ENCODE measurements at places on chromosomes 11 and 22.
A peak's percentile ranks its signal among the peaks of the same experiment; 100 is the strongest.

GRCh38 chr22:42446151-42446550 is 13.9 kb upstream of the NFAM1 start:
- no peak for DNase-seq

- no peak for DNase-seq
Observed at GRCh38 chr11:110452720-110453119, 23.0 kb downstream of the FDX1 start.

DNA sequence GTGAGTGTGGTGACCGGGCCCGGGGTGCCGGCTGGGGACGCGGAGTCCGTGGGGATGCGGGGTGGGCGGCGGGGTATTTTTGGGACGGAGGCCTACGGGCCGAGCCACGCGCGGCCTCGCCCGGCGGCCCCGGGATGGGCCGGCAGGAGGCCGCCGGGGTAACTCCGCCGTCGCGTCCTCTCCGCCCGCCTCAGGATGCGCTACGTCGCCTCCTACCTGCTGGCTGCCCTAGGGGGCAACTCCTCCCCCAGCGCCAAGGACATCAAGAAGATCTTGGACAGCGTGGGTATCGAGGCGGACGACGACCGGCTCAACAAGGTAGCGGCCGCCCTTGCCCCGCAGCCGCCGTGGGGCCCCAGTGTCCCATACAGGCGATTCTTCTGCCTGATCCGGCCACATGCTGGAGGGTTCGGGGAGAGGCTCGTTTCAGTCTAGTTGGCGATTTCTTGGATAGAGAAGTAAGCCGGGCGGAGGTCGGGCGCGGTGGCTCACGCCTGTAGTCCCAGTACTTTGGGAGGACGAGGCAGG is 337 bp downstream of the RPLP2 start:
- DNase-seq = no peak

GRCh38 chr11:57477507-57478189 is 17.3 kb downstream of the RTN4RL2 start:
- DNase-seq = no peak

DNA sequence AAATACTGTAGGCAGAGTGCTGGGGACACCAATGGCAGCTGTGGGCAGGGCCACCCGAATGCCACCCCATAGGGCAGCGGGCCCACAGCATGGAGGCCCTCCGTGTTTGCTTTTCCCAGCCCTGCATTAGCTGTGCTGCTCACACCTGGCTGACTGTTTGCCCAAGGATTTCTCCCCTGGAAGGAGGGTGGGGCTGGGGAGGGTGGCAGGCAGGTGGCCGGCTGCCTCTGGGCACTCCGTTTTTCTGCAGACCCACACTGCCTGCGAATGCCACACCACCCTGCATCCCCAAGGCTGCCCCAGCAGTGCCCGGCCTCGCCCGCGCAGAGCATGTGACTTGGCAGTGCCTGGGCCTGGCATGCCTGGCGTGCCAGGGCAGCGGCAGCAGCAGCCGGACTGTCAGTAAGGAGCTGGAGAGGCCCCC is 19.6 kb downstream of the DAGLA start:
- DNase-seq = peak; percentile 81

DNA sequence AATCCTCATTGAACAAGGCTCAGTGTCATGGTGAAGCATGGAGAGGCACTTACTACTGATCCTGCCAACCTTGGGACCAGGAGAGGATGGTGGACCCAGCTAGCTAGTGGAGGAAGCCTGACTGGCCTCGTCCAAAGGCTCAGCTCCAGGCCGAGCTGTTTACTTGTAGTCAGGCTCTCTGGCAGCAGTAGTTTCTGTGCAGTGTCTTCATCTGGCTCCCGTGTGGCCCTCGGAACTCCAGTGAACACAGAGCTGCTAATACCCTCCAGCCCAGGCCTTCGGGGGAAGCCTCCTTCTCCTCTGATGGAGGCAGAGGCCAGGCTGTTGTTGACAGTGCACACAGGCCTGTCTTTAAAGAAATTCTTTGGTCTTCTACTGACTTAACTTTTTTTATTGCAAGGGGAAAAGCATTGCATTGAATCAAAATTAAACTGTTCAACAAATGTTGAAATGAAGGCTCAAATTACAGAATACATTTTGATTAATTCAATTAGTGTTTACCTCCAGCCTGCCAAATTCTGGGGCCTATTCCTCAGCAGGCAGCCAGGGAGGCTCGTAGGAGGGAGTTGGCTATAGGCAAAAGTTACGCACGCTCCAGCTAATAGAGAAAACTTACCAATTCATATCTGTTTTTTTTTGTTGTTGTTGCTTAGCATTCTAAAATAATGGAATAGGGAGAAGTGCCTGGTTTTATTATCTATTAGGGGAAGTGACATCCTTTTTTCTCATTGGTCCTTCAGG is 18.8 kb downstream of the PPFIBP2 start:
- no peak for DNase-seq

DNA sequence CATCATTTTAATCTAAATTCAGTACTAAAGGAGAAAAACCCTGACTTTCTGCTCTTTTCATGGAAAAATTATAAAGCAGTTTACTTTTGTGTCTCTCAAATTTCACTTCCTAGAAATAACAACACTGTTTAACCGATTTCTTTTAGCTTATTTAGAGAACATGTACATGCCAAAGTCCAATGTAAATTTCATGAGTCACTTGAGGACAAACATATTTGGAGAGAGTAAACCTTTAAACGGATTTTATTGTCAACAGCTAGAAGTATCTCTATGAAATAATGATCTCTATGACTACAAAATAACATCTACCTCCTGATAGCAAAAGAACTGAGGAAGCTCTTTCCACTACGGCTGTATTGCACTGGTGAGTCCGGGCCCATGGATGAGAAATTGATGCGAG is 46.3 kb upstream of the SLC22A25 start:
- DNase-seq = no peak

GRCh38 chr22:33324228-33324627 is 266.0 kb upstream of the SYN3 start:
- no peak for DNase-seq

- no peak for DNase-seq
Observed at GRCh38 chr22:44648085-44648820, 53.8 kb upstream of the PRR5 start.

DNA sequence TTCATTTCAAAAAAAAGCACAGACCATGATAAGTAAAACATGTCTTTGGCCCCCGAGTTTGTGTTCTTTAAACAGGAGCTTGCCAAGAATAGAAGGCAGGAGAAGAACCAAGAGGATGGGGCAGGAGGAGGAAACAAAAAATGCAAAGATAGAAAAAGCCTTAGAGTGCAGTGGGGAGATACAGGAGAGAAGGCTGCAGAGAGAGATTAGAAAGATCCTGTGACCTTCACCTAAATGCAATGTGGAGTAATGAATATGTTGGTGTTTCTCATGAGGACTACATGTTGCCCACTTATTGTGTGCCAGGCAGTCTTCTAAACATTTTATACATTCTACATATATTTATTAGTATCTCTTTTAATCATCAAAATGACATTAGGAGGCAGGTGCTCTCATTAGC is 2.3 kb upstream of the APLNR start:
- DNase-seq = no peak

- DNase-seq = no peak
Observed at GRCh38 chr11:31757260-31757835, 53.8 kb downstream of the PAX6 start.

- no peak for DNase-seq
Observed at GRCh38 chr22:37904572-37905533, 1.2 kb upstream of the MICALL1 start.

DNA sequence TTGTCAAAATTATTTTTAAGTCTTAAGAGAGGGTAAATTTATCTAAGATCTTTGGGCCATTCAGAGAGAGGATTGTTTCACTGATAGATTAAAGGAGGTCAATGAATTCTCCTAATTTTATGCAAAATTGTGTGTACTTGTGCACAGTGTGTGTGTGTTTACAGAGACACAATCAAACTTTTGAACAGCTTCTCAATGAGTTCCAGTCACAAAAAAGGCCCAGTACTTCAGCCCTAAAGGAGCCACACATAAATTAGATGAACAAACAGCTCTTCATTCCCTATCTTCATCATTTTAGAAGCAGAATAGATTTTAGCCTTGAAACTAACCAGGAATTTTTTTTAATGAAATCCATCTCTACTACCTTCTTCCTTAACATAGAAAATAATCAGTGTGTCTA is 9.7 kb downstream of the GRIA4 start:
- DNase-seq = no peak

DNA sequence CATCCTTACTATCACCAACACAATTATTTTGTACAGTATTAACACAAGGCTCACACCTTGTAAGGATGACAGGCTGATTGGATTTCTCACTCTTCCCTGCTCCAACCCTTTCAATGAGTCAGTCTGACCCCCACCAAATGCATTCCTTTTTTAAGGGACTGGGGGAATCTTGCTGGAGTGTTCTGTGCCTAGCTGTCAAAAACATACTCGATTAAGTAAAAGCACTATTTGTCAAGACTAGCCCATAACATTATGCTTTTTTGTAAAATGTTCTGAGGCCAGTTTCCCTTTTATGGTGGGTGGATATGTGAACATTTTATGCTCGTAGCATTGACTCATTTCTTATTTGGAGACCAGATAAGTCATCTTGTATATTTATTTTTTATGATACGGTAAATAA is 87.2 kb downstream of the PDHX start:
- no peak for DNase-seq

DNA sequence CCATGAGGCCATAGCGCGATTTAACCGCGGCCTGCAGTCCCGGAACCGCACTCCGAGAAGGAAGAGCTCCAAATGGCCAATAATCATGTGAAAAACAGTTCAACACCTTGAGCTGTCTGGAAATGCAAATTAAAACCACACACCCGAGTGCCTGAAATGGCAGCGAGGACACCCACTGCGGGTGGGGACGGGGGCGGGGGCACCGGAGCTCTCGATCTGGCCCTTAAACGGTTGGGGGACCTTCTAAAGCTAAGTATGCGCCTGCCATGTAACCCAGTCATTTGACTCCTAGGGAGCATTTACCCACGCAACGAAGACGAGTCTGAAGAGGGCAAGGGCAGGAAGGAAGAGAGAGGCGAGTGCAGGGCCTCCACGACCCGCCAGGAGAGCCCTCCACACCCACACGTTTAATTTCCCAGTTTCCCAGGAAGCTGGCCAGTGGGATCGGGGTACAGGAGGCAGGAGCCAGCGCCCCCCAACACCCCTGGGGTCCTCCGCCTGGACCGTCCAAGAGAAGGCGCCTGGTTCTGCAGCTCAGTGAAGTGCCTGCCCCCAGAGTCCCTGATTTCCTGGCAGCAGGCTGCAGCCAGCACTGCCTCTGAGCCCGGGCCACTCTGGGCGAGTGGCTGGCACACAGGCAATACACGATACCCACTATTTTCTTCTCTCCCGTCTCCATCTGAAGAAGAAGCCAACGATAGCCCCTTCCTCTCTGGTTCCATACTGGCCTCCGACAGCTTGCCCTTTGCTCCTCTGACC is 1.7 kb downstream of the TTLL8 start:
- DNase-seq = no peak

GRCh38 chr11:64744544-64745188 is 724 bp upstream of the RASGRP2 start:
- DNase-seq = no peak

GRCh38 chr22:31723723-31724122 is 26.2 kb downstream of the PRR14L start:
- DNase-seq = no peak

DNA sequence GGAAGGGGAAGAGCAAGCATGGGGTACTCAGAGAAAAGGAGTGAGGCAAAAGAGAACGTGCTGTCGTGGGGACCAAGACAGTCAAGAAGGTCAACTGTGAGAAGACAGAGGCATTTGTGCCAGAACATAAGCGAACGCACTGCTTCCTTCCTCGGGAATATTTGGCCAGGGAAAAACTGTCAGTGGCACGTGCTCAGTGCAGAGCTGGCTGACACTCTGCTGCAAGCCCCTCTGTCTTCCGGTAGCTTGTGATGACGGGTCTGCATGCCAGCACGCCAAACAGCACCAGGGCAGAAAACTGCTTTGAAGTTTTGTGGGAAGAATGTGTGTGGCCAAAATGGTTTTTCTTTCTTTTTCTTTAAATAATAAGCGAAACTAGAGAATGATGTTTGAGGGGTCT is 60.6 kb downstream of the SMCO4 start:
- no peak for DNase-seq

DNA sequence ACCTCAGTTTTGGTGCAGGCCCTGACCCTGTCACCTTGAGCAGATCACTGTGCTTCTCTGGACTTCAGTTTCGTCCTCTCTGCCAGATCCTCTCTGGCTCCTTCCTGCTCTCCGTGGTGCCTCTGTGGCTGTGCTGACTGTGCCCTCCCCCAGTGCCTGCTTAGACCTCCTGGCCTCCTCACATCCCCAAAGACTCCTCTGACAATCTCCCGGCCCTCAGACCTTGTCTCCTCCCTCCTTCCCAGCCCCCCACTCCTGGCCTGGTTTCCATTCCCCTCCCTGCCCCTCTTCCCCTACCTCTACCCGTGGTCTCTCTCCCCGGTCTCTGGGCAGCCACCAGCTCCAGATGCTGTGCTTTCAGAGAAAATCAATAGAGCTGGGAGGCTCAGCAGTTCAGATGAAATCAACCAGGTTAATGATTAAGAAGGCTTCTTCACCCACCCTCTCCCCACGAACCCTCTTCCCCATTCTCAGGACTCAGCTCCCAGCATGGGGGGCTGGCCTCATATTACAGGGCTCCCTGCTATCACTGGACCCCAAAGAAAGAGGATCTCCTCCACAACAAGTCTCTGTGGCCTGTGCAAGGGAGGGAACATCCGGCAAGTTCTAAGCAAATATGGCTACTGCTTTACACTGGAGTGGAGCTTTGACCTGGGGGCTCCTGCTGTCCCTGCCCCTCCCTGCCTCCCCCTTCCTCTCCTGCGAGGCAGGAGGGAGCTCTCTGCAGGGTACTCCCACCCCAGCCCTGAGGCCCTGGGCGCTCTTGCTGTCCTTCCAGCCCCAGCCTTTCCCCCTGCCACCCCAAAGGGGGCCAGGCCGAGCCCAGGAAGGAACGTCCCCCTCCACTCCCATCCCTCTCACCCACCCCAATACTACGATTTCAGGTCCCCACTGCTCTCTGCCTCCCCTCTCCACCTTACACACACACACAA is 8.5 kb downstream of the BACE1-AS start:
- peak; percentile 26 for DNase-seq
